ENCODE measurements at places on chromosomes 6 and 20.

- DNase-seq, result no peak
Observed at GRCh38 chr6:114170372-114170771, 172.5 kb downstream of the HS3ST5 start.

DNA sequence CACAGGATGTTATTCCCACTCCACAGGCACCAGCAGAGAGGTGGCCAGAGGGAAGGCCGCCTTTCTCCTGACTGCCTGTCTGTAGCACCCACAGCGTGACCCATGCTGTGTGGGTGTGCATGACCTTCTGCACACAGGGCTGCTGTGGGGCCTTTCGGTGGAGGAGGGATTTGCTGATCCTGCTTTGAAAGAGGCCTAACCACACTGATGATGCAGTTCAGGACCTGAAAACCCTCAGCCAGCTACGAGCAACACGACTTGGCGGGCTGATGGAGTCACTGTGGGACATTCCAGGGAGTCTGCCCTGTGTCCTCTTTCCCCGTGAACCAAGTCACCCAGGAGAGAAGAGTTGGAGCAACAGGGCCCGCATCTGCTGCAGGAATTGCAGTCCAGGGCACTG, 49.1 kb downstream of the SYTL3 start:
- no peak for DNase-seq

GRCh38 chr6:21840428-21840827, 246.9 kb downstream of the SOX4 start:
- no peak for DNase-seq

DNA sequence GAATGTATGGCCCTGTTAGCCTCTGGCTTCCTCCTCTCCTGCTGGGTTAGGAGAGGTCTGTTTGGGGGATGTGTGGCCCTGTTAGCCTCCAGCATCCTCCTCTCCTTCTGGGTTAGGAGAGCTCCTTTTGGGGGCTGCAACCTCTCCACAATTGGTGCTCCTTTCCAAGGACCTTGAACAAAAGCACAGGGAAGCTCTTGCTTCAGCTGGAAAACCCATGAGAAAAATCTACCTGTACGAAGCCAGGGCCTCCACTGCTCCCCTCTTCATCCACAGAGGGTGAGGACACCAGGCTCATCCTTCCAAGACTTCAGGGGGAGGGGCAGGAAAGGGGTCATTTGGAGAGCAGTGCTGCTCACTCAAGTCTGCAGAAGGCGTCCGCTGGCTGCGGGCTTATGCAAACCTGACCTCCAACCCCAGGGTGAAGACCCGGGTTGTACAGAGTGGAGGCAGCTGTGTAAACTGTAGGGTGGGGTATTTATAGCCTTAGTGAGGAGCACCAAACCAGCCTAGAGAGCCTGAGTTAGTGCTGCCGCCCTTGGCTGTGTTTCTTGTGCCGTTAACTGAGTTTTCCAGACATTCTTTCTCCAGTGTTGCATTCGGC, 62.1 kb downstream of the SLC24A3 start:
- DNase-seq, result no peak

GRCh38 chr6:133549371-133549801, 308.2 kb downstream of the EYA4 start:
- no peak for DNase-seq

DNA sequence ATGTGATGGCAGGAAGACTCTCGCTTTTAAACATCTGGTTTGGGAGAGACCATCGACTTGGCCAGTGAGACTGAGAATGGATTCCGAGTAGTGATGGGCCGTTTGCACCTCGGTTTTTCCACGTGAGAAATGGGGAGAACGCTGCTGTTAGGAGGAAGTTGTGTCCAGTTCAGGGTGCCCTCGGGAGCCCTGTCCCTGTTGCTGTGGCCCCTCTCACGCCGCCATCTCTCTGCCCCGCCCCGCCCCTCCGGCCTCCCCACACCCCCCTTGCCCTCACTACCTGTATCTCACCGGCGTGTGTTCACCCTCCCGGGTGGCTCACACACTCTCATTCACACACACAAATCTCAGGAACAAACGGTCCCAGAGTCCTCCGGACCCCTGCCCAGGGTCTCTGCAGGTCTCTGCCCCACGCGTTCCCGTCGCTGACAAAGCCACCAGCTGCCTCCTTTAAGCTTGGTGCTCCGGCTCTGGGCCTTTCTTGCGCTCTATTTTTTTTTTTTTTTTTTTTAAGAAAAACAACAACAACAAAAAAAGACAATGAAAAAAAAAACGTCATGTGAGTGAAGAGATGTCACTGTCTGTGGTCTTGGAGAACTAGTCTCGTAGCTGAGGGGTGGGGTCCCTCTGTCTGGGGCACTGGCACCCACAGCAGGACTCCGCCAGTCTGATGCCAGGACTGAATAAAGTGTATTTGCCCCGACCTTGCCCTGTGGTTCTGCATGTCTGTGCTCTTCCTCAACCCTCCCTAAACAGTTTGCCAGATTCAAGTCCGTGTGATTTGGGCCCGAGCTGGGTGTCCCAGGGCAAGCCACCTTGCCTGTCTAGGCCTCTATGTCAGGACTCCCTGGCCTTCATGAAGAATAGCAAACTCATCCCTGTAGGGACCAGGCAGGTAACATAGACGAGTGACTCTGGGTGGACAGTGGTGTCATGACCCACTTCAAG, 2.9 kb downstream of the SOX12 start:
- DNase-seq, result no peak

DNA sequence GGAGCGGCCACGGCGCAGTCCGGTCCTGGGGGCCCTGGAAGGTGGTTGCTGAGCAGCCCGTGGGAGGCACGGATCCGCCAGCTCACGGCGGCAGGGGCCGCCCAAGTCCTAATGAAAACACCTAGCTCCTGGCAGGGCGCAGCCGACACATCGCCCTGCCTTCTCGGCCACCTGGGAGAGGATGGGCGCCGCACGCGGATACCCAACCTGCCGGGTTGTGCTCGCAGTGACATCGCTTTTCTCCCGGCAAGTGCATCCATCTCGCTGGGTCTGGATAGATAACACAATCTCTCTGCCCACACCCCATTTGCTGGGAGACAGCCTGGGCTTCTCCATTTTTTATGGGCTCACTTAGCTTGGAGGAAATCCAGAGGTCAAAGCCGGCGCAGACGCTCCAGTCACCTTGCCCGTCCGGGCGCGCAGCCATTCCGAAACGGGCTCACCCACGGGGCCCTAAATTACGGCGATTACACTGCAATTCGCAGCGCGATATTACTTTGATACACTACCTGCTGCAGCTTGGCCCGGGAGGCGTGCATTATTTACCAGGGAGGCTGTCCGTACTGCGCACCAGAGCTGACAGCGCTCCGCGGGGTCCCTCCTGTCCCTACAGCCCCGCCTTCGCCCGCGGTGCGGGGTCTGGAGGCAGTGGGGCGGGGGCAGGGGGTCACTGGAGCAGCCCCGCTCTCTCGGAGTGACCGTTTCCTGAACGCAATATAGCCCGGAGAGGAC, 36.2 kb upstream of the CCDC167 start:
- peak; percentile 51 for DNase-seq

GRCh38 chr6:40473026-40473425, 114.1 kb downstream of the LRFN2 start:
- DNase-seq, result no peak

DNA sequence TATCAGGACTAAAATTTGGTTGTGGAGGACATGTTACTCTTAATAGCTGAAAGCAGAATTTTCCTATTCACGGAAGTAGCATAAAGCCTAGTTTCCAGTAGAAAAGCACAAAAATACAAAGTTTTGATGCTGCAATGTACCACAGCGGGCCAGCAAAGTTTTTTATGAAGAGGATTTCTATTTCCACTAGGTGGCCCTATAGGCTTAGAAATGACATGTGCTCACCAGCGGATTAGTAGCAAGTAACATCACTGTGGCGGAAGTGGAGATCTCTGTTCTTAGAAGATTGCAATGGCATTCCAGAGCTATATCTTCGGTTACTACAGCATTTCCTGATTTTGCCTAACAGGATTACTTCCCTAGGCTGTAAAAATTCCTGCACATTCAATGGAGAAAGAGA, 1219.0 kb upstream of the EYS start:
- no peak for DNase-seq

DNA sequence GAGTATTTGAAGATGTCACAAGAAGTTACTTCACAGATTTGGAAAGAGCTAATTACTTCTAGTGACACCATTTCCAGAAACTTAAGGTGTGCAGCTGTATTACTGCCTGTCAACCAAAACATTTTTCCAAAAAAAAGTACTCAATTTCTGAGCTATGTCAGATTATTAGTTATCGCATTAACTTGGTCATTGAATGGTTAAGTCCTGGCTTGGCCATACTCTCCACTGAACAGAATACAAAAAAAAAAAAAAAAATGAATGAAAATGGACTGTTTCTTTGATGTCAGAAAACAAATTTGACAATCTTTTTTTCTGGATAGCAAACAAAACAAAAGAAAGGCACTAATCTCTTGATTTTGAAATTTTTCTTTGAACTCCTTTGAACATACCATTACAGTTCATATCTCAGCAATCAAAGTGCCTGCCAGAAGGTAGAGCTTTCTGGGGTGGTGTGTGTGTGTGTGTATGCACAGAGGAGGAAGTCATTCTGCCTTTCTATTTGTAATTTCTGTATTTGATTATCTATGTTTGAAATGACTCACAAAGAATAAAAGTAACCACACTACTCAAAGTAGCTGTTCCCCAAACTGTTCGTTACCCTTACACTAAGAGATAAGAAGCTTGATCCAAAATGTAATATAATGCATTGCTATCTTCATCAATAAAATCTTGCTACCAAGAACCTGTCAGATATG, 210.8 kb upstream of the FUT9 start:
- DNase-seq, result peak; percentile 7

DNA sequence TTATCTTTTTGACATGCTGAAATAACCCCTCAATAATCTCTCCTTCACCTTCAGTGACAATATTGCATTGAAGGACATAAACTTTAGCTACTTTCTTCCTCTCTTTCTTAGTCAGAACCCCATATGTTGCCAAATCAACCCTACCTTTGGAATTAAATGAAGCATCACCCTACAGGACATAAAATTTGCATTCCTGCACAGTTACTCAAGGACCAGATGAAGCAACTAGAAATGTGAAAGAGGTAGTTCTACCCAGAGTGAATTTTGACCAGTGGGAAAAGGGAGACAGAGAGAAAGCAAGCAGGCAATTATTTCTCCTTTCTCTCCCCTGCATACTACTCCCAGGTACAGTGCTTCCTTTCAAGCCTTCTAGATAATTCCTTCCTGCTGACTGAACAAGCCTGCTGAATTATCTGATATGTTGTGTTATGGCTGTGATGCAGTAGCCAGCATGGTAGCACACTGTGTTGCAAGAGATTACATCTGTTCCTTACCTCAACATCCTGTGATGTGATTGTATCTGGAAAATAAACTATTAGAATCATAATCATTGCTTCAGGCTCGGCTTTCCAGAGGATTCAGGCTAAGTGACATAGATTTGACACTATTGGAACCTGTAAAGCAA, 16.6 kb downstream of the TENT5A start:
- DNase-seq, result no peak

DNA sequence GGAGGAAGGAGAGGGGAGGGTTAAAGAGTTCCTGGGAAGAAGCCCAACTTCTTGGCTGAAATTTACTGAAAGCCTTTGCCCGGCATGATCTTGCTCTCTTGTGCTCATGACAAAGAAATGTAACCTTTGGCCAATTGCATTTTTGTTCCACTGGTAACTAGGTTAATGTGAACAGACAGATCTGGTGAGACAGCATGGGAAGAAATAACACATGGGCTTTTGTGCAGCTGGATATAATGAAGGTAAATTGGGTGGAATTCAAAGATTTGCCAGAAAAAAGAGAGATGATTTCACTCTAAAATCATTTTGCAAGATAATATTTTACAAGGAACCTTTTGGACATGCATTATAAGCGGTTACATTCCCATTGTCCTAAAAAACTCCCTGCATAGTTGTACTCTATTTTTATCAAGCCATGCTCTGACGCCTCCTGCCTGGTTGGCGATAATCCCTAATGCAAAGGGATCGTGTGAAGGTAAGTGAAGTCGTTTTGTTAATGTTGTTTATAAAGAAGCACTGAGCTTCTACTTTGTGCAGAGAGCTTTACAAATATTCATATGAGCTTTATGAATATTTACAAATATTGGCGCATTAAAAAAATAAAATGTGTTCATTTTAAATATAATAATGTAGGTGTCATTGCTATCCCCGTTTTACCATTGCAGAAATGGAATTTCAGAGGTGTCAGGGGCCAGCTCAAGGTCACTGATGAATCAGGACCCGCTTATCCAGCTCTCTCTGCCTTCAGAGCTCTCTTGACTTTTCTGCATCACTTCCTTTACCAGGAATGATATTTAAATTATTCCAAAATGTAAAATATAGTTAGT, 161.3 kb upstream of the AGPAT4 start:
- peak; percentile 45 for DNase-seq

DNA sequence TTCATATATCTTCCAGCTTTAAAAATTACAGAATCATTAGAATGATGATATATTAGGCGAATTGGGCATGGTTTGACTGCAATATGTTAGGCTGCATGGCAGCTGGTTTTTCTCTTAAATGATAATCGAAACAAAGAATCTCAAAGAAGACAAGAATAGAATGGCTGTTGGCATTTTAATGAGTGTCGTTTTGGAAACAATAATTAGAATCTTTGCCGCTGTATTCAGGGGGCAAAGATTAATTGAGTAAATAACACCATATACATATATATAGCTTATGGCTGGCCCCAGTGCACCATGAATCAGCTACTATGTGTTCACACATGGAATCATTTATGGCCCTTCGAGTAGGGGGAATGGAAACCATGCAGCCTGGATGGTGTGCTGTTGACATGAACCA, 216.2 kb downstream of the RNF144B start:
- no peak for DNase-seq

DNA sequence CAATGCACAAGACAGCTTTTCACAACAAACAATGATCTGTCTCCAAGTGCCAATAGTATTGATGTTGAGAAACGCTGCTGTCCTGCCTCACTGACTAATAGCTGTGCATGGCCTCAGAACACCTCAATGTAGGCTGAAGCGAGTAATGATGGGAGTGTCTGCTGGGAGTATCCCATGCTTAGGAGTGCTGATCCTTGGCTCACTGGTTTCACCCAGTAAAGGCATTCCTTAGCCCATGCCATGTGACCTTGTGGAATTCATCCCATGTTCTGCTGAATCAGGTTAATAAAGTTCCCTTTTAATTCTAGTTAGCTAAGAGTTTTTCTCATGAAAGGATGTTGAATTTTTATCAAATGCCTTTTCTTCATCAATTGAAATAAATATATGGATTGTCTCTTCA, 3.8 kb upstream of the WFDC12 start:
- no peak for DNase-seq

GRCh38 chr20:10093087-10093591, 58.4 kb downstream of the ANKEF1 start:
- peak; percentile 17 for DNase-seq

DNA sequence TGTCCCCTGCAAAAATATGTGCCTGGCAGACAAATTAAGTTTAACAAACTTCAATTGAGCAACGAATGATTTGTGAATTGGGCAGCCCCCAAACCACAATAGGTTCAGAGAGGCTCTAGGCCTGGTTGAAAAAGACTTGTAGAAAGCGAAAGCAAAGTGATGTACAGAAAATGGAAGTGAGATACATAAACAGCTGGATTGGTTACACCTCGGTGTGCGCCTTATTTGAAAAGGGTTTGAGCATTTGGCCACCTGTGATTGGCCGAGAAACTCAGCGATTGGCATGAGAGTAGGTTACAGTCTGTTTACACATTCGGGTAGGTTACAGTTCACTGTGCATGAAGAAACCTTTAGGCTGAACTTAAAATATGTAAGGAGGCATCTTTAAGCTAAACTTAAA, 136.9 kb downstream of the CD83 start:
- DNase-seq, result no peak

Data from Calu3 (cell line).